Pancreas (tissue), 10 donors: ENCODE measurements at places on chromosomes 3 and 15. TPM values are rescaled to one million over a fixed set of nuclear protein-coding genes. Genes with fewer than 3 reads are reported as not detected.

- no peak overlapping the region for H3K27ac ChIP-seq
- H3K4me1 ChIP-seq, result no peaks in the 10 kb centered on the region
- H3K27me3 ChIP-seq, result no peaks in the 10 kb centered on the region
- H3K36me3 ChIP-seq, result no peaks in the 10 kb centered on the region
- no peak overlapping the region for H3K4me3 ChIP-seq
- DNase-seq, result no peak
Observed at GRCh38 chr3:150059729-150060128, 89.0 kb upstream of the PFN2 start.

DNA sequence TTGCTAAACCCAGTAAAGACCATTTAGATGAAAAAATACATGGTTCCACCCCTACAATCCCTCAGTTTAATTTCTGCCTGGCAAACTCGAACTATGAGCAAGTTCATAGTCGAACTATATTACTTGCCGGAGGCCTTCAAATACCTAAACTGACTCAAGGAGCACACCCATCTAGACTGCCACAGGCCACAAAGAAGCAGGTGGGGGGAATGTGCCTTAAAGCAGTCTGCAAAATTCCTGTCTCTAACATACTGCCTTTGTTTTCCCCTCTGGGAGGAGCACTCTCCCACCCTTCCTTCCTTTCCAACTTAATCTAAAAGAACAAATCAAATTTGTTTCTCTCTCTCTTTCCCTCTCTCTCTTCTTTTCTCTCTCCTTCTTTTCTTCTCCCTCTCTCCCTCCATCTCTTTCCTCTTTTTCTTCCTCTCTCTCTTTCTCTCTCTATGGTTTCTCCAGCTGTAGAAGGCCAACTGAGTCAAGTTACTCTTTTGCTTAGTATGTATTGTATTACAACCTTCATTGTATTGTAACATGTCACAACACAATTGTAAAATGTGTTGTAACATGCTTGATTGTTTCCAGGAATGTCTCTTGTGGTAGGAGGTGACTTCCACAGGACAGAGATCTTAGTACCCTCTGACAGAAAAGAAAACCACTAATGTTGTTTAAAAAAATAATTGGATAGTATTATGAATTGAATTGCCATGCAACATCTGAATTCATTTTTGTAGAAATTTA lies 496.3 kb downstream of the ROBO2 start:
- H3K27ac ChIP-seq, result no peak overlapping the region
- no peaks in the 10 kb centered on the region for H3K36me3 ChIP-seq
- H3K4me3 ChIP-seq, result no peak overlapping the region
- no peak for DNase-seq
- H3K27me3 ChIP-seq, result no peaks in the 10 kb centered on the region

GRCh38 chr3:149792452-149793270 lies at the start of gene ANKUB1:
TSS of gene ANKUB1 (minus strand) at chr3:149792554. CDS start at chr3:149792366, 188 bp downstream.
- H3K36me3 ChIP-seq, result no peaks in the 10 kb centered on the region
- no peak within 1 kb of the TSS for H3K4me3 ChIP-seq
- H3K4me1 ChIP-seq, result no peaks in the 10 kb centered on the region
- no peak for DNase-seq
- H3K27ac ChIP-seq, result no peak within 1 kb of the TSS

GRCh38 chr15:68683026-68683425 lies 104.2 kb downstream of the CORO2B start:
- H3K27ac ChIP-seq, result no peak overlapping the region
- H3K4me3 ChIP-seq, result no peak overlapping the region
- H3K27me3 ChIP-seq, result no peaks in the 10 kb centered on the region

GRCh38 chr3:156207802-156208685 lies 87.7 kb downstream of the KCNAB1 start:
- no peaks in the 10 kb centered on the region for H3K36me3 ChIP-seq
- DNase-seq, result no peak
- H3K27me3 ChIP-seq, result no peaks in the 10 kb centered on the region
- no peaks in the 10 kb centered on the region for H3K4me1 ChIP-seq
- no peak overlapping the region for H3K4me3 ChIP-seq

GRCh38 chr3:5463991-5464390 lies 276.5 kb downstream of the EDEM1 start:
- DNase-seq, result no peak
- no peaks in the 10 kb centered on the region for H3K36me3 ChIP-seq
- H3K4me3 ChIP-seq, result no peak overlapping the region
- H3K27ac ChIP-seq, result no peak overlapping the region
- no peaks in the 10 kb centered on the region for H3K4me1 ChIP-seq
- no peaks in the 10 kb centered on the region for H3K27me3 ChIP-seq

HSPBAP1 gene
- total RNA-seq, result 3.1 TPM

DNA sequence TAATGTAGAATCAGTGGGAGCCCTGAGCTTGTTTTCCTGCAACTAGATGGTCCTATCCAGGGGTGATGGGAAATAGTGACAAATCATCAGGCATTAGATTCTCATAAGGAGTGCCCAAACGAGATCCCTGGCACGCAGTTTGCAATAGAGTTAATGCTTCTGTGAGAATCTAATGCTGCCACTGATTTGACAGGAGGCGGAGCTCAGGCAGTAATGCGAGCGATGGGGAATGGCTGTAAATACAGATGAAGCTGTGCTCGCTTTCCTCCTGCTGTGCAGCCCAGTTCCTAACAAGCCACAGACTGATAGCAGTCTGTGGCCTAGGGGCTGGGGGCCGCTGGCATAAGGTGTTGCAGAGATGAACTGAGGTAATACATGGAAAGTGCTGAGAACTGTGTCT lies 28.3 kb upstream of the TMEM42 start:
- no peaks in the 10 kb centered on the region for H3K36me3 ChIP-seq
- H3K27ac ChIP-seq, result no peak overlapping the region
- no peaks in the 10 kb centered on the region for H3K4me1 ChIP-seq
- H3K4me3 ChIP-seq, result no peak overlapping the region

- H3K27ac ChIP-seq, result peak overlapping the region; percentile 35
- DNase-seq, result peak; percentile 26
- no peak overlapping the region for H3K4me3 ChIP-seq
- H3K27me3 ChIP-seq, result no peaks in the 10 kb centered on the region
- no peaks in the 10 kb centered on the region for H3K36me3 ChIP-seq
Observed at GRCh38 chr15:64635499-64636495, 139.6 kb downstream of the RBPMS2 start.

DNA sequence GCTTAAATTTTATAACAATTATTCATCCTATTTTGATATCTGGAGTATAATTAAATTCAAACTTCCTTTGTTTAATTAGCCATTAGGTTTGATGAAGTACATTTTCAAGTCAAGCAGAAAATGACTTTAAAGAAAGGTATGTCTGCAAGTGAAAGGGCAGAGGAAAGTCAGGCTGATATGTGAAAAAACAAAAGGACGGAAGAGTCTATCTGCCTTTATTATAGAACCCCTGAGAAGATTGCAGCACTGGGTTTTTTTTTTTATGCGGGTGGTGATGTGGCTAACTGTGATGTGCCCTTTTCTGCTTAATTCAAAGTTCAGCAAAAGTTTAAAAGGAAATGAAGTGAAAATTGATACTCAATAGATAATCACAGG lies 83.2 kb downstream of the COL8A1 start:
- H3K4me1 ChIP-seq, result no peaks in the 10 kb centered on the region
- no peak for DNase-seq
- no peak overlapping the region for H3K27ac ChIP-seq
- no peaks in the 10 kb centered on the region for H3K27me3 ChIP-seq

DNA sequence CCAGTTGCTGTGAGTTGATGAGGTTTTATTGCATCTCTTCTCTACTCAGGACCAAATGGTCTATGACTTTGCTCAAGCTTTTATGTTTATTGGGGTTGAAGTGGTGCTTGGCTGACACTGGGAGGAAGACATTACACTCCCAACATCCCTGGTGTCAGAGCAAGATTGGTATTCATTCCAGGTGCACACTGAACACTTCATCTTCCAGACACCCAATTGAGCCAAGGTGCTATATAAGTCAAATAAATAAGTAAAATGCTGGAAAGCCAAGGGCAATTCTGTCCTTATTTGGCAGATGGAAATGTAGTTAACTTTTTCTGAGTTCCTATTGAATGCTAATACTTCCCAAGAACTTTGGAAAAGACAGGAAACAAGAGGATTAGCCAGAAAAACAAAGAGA lies 53.2 kb upstream of the CDV3 start:
- no peak for DNase-seq
- no peaks in the 10 kb centered on the region for H3K27me3 ChIP-seq
- H3K4me3 ChIP-seq, result no peak overlapping the region
- no peaks in the 10 kb centered on the region for H3K36me3 ChIP-seq
- no peak overlapping the region for H3K27ac ChIP-seq

TGM4 gene
- not detected for total RNA-seq

DNA sequence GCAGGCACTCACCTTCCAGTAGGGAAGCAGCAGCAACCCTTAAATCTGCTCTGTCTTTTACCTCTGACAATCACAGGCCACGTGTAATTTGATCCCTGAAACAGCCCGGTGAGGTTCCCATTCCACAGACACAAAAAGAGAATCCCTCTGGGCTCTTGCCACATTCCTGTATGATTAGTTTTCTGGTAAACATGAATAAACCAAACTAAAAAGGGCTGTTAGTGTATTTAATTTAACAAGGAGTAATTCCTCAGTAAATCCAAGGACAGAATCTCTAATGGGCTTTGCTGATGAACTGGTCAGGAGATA lies 186.9 kb downstream of the FAM43A start:
- no peak overlapping the region for H3K4me3 ChIP-seq
- peaks cover 11% of the 10 kb centered on the region for H3K4me1 ChIP-seq
- no peak overlapping the region for H3K27ac ChIP-seq
- H3K36me3 ChIP-seq, result no peaks in the 10 kb centered on the region
- no peak for DNase-seq
- H3K27me3 ChIP-seq, result no peaks in the 10 kb centered on the region

DNA sequence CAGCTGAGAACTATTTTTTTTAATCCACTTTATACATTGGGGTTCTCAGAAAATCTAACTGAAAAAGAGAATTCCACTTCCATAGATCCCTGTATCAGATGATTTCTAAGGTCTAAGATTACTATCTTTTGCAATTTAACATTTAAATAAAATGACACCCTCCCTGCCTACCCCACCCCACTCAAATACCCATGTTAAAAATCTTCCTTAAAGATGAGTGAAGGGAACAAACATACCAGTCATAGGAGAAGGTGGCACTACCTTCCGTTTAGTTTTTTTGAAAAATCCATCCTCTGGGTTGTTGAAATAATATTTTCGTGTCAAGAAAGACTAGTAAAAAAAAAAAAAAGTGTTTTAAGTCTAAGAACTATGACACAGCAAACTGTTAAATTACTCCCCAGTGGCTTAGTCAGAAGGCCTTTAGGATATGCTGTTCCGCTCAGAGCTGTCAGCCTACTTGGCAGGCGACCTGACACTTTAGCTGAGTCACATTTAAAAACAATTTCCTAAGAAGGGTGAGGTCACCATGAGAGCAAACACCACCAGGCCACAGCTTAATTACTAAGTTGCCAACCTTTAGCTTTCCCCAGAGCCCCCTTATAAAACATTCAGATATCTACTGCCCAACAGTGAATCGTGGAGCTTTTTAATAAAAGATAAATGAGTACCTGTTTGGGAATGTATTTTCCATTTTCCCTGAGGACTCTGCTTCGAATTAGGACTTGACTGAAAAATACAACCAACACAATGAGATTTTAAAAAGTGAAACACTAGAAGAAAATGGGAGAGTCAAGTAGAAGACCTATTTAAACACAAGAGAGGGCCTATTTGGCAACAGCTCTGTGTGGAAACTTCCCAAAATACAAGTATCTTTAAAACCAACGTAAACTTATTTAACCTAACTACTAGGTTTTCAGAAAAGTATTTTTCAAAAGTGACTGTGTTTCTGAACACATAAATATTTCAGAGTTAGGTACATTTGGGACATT lies 9.6 kb downstream of the EMC3 start:
- peaks cover 3% of the 10 kb centered on the region for H3K4me1 ChIP-seq
- H3K36me3 ChIP-seq, result no peaks in the 10 kb centered on the region
- H3K27ac ChIP-seq, result peak overlapping the region; percentile 30
- no peak overlapping the region for H3K4me3 ChIP-seq

- no peaks in the 10 kb centered on the region for H3K4me1 ChIP-seq
- H3K27me3 ChIP-seq, result no peaks in the 10 kb centered on the region
- no peak overlapping the region for H3K4me3 ChIP-seq
- peak; percentile 28 for DNase-seq
Observed at GRCh38 chr3:78728406-78729145, 1039.2 kb downstream of the ROBO1 start.

GRCh38 chr3:14538451-14539088 lies 1.6 kb downstream of the GRIP2 start:
- H3K36me3 ChIP-seq, result no peaks in the 10 kb centered on the region
- H3K27me3 ChIP-seq, result no peaks in the 10 kb centered on the region
- no peak overlapping the region for H3K27ac ChIP-seq
- no peak for DNase-seq
- H3K4me1 ChIP-seq, result no peaks in the 10 kb centered on the region
- H3K4me3 ChIP-seq, result no peak overlapping the region

TMEM212 gene
- total RNA-seq, result not detected

TPRG1 gene
- 4.4 TPM for total RNA-seq

GRCh38 chr3:23406601-23407000 lies 203.5 kb downstream of the UBE2E2 start:
- H3K27ac ChIP-seq, result no peak overlapping the region
- H3K4me3 ChIP-seq, result no peak overlapping the region
- DNase-seq, result no peak

GRCh38 chr3:142507241-142507640 lies 59.4 kb upstream of the XRN1 start:
- no peaks in the 10 kb centered on the region for H3K36me3 ChIP-seq
- H3K27ac ChIP-seq, result no peak overlapping the region
- DNase-seq, result no peak
- H3K27me3 ChIP-seq, result no peaks in the 10 kb centered on the region
- no peaks in the 10 kb centered on the region for H3K4me1 ChIP-seq

ARGFX gene
- not detected for total RNA-seq

GRCh38 chr15:96184297-96184696 lies 146.2 kb upstream of the NR2F2 start:
- no peak overlapping the region for H3K27ac ChIP-seq
- H3K27me3 ChIP-seq, result no peaks in the 10 kb centered on the region
- H3K4me1 ChIP-seq, result peaks cover 11% of the 10 kb centered on the region
- no peak overlapping the region for H3K4me3 ChIP-seq
- no peak for DNase-seq

DNA sequence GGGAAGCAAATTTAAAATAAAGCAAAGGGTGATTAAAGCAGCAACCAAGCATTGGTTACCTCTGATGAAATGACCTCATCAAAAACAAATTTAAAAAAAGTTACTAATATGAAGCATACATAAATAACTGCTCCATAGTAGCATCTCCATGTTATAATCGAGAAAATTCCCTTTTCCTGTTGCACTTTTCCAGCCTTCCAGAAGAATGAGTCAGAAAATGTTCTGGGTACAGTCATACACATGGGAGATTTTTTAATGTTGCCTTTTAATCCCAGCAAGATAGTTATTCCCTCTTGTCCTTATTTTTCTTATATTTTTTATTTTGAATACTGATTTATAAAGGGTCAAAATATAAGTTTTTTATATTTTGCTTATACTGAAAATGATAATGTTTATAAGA lies 2.6 kb upstream of the TMCO5A start:
- no peaks in the 10 kb centered on the region for H3K4me1 ChIP-seq
- no peaks in the 10 kb centered on the region for H3K27me3 ChIP-seq
- no peak overlapping the region for H3K4me3 ChIP-seq
- no peak overlapping the region for H3K27ac ChIP-seq
- no peak for DNase-seq

SLC2A2 gene
- total RNA-seq, result 4.3 TPM

GRCh38 chr3:184325715-184326369 lies 11.4 kb downstream of the EIF4G1 start:
- DNase-seq, result no peak
- no peaks in the 10 kb centered on the region for H3K27me3 ChIP-seq
- no peak overlapping the region for H3K4me3 ChIP-seq
- no peak overlapping the region for H3K27ac ChIP-seq
- H3K4me1 ChIP-seq, result peaks cover 2% of the 10 kb centered on the region
